ENCODE measurements at places on chromosomes 3 and 15. TPM values are rescaled to one million over a fixed set of nuclear protein-coding genes. Genes with fewer than 3 reads are reported as not detected.

CCNB2 gene
- total RNA-seq = 18.7 TPM

KLHL40 gene
- total RNA-seq = not detected

CYP8B1 gene
- total RNA-seq = not detected

PIGZ gene
- total RNA-seq = 3.5 TPM

MED12L gene
- total RNA-seq = under 0.01 TPM

ZPLD1 gene
- total RNA-seq = not detected

Data from bladder microvascular endothelial cell (primary cell).